ENCODE measurements at places on chromosomes 16 and 17.

GRCh38 chr16:13168091-13168572 lies 266.7 kb downstream of the SHISA9 start:
- no peak for DNase-seq

DNA sequence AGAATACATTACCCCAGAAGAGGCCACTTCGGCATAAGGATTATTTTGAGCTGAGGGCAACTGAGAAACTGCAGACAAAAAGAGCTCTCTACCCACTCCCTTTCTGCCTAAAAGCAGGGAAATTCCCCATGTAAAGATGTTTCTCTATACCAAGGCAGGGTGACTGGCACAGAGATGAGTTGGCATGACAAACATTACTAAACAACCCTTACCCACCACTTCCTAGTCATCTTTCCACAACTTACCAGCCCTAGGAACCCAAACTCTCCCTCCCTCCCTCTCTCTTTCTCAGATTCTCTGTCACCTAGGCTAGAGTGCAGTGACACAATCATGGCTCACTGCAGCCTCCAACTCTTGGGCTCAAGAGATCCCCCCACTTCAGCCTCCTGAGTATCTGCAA lies 68.6 kb downstream of the EMP2 start:
- no peak for DNase-seq

GRCh38 chr17:5686074-5686635 lies 101.8 kb upstream of the NLRP1 start:
- no peak for DNase-seq

GRCh38 chr17:58332778-58333735 lies 4.5 kb upstream of the TSPOAP1 start:
- no peak for DNase-seq

GRCh38 chr17:3927628-3928340 lies 11.5 kb upstream of the P2RX1 start:
- DNase-seq: no peak
